Renal pelvis (tissue), 12 donors: ENCODE measurements at places on chromosomes 6 and 20. TPM values are rescaled to one million over a fixed set of nuclear protein-coding genes. Genes with fewer than 3 reads are reported as not detected.

The SSTR4 gene
- polyA plus RNA-seq, result not detected

- DNase-seq, result peak; percentile 26
Observed at GRCh38 chr6:36459501-36459900, 16.7 kb downstream of the KCTD20 start.

DNA sequence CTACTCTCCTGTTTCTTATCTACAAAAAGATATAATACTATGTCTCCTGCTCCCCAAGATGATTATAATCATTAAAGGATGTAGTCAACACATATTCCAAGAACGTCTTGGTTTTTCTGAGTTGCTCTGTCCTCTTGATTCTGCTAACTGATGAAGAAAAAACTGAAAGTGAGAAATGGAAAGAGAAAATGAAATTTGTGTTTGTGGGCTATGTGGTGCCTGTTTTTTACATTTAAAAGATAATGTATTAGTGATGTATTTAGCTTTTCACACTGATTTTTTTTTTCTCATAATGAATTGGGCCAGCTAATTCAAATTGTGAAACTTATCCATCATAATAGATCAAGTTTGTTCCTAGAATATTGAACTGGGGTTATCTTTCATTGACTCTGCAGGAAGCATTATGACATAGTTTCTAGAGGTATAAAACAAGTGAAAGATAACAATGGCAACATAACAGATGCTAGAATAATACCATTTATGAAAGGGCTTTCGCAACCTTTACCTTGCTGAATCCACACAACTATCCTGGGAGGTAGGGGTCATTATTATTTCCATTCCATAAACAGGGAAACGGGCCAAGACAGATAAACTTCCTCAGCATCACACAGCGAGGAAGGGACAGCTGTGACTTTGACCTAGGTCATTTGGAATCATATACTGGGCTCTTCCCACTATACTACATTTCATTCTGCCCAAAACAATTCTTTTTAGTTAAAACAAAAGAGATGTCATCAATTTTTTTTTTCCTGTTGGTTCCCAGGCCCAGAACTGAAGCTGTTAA is 336.7 kb downstream of the GJA1 start:
- DNase-seq, result no peak

DNA sequence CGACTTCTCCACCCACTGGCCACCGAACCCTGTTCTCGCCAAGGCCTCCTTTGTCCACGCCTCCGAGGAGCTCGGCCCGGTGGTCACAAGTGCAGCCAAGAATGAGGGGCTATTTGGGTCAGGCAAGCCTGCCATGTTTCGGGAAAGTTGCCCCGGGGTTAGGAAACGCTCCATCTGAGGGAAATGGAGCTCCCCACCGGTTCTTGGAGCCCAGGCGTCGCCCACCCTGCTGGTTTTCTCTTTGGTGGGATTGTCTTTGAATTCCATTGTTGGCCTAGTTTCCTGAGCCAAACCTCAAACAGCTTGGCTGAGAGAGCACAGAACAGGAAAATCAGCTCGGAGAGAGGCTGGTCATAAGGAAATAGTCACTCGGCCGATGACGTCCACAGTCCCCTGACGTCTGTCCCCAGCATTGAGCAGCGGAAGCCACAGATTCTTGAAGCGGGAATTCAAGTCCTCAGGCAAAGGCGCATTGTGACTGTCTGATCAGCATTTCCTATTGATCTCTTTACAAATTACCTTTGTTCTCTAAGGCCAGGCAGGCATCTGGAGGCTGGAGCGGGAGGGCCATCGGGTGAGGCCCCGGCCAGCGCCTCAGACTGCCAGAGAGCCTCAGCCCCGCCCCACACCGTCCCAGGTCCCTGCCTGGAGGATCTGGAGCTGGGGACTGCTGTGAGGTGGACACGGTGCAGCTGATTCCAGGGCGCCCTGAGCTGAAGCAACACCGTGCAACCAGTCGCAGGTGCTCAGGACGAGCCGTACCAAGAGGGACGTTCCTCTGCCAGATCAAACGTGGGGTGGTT is 138.6 kb downstream of the DLL1 start:
- DNase-seq, result no peak

DNA sequence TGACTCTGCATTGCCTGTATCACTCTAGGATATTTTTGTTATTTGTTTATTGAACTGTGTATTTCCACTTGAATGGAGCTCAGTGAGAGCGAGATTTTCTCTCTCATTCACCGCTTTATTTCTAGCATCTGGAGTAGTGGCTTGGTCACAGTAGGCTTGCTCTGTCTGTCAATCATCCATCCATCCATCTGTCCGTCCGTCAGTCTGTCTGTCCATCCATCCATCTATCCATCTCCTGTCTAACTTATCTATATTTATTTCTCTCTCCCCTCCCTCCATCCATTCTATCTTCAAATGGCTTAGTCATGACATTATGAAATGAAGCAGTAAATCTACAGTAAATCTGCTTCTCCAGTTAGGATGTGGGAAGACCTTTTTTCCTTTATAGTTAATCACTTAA is 94.6 kb downstream of the TIAM2 start:
- no peak for DNase-seq

- DNase-seq, result no peak
Observed at GRCh38 chr6:86031713-86032112, 389.0 kb upstream of the SYNCRIP start.
